ENCODE measurements at places on chromosomes 5 and 9. TPM values are rescaled to one million over a fixed set of nuclear protein-coding genes. Genes with fewer than 3 reads are reported as not detected.
A peak's percentile ranks its signal among the peaks of the same experiment; 100 is the strongest.

Gene ECSCR
- 34.9 TPM for total RNA-seq

Gene STKLD1
- total RNA-seq = not detected

- ATAC-seq = peak; percentile 83
Observed at GRCh38 chr9:121557581-121558447, 58.2 kb upstream of the GGTA1 start.

Gene CARD19
- total RNA-seq = 80.6 TPM

Gene SLC6A19
- not detected for total RNA-seq

Gene ADAMTS6
- total RNA-seq = 25.2 TPM

Data from gastroesophageal sphincter (tissue), 4 donors.